ENCODE measurements at places on chromosomes 4 and X.

GRCh38 chr4:79027656-79028055 lies 88.4 kb upstream of the PAQR3 start:
- no peak for DNase-seq
- no peaks in the 10 kb centered on the region for H3K4me1 ChIP-seq
- peaks cover 12% of the 10 kb centered on the region for H3K27me3 ChIP-seq
- H3K36me3 ChIP-seq: no peaks in the 10 kb centered on the region
- no peak overlapping the region for H3K27ac ChIP-seq

DNA sequence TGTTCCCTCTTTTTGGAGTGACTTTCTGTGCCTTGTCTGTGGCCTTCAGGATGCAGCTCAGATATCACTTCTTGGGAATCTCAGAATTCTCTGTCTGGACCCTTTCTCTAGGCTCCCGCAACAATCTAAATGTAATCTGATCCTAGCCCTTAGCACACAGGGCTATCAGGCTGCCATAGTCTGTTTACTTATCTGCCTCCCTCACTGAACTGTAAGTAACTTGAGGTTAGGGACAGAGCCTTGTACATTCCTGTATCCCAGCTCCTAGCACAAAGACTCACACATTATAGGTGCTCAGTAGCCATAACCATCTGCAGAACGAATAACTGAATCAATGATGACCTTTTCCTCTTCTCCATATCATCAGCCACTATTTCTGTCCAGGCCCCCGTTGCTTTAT lies 69.5 kb downstream of the RTL9 start:
- no peaks in the 10 kb centered on the region for H3K36me3 ChIP-seq
- H3K27me3 ChIP-seq: peaks cover 58% of the 10 kb centered on the region
- no peak overlapping the region for H3K4me3 ChIP-seq
- DNase-seq: no peak
- no peaks in the 10 kb centered on the region for H3K4me1 ChIP-seq

DNA sequence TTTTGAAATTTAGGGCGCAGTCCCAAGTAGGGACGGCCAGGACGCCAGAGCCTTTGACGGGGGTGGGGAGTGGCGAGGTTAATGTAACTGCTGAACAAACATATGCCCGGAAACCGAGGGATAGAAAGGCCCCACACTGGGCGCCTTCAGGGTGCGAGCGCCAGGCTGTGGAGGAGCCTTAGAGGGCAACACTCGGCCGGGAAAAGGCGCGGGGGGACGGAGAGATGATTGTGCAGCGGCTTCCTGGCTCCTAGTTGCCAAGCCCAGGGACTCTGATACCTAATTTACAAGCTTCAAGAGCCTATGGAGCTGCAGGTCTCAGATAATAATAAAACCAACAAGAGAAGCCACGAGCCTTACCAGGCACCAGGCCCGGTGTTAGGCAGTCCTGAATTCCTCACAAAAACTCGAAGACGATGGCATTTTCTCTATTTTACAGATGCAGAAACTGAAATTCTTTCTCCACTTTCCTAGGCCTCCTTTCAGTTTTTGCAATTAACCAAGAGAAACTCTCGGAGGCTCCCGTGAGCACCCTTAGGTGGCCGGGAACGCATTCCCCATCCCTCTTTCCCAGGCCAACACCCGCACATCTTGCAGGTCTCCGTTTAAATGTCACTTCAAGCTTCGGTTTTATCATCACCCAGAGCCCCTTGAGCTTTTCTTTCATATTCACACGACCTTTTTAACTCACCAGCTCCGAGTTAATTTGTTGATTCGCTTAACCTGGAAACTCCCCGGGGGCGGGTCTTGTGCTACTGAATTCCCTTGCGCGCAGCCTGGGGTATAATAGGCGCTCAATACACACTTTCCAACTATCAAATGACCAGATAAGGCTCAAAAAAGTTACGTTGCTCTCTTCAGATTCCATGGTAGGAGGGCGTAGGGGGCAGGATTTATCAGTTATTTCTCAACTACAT lies 6.4 kb upstream of the GSX2 start:
- H3K36me3 ChIP-seq: no peaks in the 10 kb centered on the region
- peaks cover 14% of the 10 kb centered on the region for H3K27me3 ChIP-seq
- no peak for DNase-seq
- peaks cover 8% of the 10 kb centered on the region for H3K4me1 ChIP-seq

DNA sequence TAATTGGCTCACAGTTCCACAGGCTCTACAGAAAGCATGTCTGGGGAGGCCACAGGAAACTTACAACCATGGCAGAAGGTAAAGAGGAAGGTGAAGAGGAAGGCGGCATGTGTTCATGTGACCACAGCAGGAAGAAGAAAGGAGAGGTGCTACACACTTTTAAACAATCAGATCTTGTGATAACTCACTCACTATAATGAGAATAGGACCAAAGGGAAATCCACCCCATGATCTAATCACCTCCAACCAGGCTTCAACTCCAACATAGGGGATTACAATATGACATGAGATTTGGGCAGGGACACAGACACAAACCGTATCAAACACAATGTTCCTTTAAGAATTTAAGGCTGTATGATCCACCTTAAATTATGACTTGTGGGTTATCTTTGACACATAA lies 10.5 kb upstream of the PGM2 start:
- H3K4me3 ChIP-seq: no peak overlapping the region
- H3K27me3 ChIP-seq: no peaks in the 10 kb centered on the region
- H3K4me1 ChIP-seq: peaks cover 7% of the 10 kb centered on the region
- H3K36me3 ChIP-seq: no peaks in the 10 kb centered on the region

- no peak for DNase-seq
- H3K27me3 ChIP-seq: peaks cover 2% of the 10 kb centered on the region
- no peak overlapping the region for H3K27ac ChIP-seq
- H3K36me3 ChIP-seq: no peaks in the 10 kb centered on the region
These were observed 2.2 kb upstream of the MID2 start for GRCh38 chrX:107823456-107823855.

GRCh38 chr4:122821092-122821491 lies 5.5 kb upstream of the FGF2 start:
- DNase-seq: no peak
- no peaks in the 10 kb centered on the region for H3K36me3 ChIP-seq
- peaks cover 12% of the 10 kb centered on the region for H3K4me1 ChIP-seq
- H3K27me3 ChIP-seq: no peaks in the 10 kb centered on the region
- no peak overlapping the region for H3K4me3 ChIP-seq

DNA sequence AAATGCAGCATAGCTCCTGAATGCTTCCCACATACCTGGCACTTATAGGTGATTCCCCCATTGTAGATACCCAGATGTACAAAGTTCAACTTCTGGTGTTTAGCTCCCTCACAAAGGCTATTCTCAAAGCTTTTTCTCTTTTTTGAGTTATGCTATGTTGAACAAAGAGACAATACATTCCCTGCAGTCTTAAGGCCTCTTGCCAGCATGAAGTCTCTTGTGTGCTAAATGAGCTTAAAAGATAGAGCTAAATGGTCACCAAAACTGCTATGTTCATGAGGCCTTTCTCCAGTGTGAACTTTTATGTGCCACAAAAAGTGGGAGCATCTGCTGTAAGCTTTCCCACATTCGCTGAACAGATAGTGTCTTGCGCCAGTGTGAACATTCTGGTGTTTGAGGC lies 111.2 kb upstream of the TMEM47 start:
- H3K36me3 ChIP-seq: no peaks in the 10 kb centered on the region
- DNase-seq: no peak
- no peaks in the 10 kb centered on the region for H3K27me3 ChIP-seq
- no peak overlapping the region for H3K4me3 ChIP-seq
- H3K4me1 ChIP-seq: no peaks in the 10 kb centered on the region

DNA sequence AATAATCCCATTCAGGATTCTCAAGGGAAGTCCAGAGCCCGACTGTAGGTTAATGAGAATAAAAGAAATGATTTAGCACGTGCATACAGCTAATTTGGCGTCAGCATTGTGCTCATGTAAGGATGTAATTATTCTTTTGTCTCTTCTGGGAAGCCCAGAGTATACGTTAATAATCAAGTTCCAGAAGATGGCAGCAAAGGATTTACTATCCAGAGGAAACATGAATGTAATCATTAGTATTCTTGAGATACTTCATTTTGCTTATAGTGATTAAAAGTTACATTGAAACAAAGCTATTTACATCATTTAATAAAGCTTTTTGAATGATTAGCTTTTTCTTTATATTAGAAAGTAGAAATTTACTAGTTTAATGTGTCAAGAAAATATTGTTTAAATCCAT lies 27.1 kb upstream of the MAP9 start:
- peaks cover 2% of the 10 kb centered on the region for H3K4me1 ChIP-seq
- DNase-seq: no peak
- no peaks in the 10 kb centered on the region for H3K36me3 ChIP-seq
- H3K4me3 ChIP-seq: no peak overlapping the region

DNA sequence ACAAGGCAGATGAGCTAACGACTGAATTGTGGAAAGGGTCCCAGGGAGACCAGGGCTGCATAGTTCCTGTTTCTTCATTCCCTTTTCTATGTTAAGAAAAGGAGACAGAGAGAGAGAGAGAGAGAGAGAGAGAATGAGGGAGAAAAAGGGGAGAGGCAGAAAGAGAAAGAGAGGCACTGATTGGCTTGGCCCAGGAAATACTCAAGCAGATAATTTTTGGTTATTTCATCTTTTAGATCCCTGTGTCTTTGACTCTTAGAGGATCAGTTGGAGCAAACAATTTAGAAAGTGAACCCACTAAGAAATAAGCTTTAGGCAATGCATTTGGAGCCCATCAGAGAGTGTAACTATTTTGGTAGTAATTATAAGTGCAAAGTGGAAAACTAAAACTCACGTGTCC lies 103.4 kb downstream of the CEP44 start:
- no peaks in the 10 kb centered on the region for H3K36me3 ChIP-seq
- H3K4me3 ChIP-seq: no peak overlapping the region

DNA sequence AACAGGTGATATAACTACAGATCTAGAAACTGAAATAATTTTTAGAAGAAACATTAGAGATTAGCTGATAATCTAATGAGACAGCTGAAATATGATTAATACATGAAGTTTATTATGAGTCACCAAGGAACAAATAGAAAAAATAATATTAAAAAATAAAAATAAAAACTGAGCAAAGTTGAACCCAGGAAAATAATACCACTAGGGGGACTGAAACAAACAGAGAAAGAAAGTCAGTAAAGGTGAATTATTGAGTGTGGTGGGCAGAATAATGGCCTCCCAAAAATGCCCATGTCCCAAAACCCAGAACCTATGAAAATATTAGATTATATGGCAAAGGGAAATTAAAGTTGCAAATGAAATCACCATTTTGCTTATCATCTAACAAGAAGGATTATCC lies 820.7 kb upstream of the INTU start:
- DNase-seq: no peak
- no peaks in the 10 kb centered on the region for H3K27me3 ChIP-seq
- peaks cover 20% of the 10 kb centered on the region for H3K4me1 ChIP-seq

DNA sequence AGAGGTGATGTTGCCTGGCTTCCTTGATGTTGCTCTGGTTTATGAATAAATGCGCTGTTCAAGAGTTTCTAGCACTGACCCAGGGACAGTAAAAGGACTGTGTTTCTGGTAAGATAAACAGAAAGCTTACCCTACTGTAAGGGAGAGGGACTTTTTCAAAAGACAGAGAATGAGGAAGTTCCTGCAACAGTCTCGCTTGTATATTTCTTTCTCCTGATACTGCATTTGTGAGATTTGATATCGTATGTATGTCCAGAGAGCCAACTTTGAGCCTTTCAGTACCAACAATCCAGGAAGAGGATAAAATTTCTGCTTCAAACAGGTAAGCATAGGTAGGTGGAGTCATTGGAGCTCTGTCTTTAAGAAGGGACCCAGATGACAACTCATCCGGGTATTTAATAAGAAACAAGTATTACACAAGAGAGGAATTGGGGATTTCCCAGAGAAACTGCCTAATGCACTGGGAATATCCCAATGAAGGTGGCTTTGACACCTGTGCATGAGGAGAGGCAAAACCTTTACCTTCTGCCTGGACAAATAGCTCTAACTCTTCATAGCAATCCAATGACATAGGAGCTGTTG lies 773 bp downstream of the DAPP1 start:
- H3K27me3 ChIP-seq: peaks cover 9% of the 10 kb centered on the region
- no peak overlapping the region for H3K4me3 ChIP-seq
- H3K4me1 ChIP-seq: no peaks in the 10 kb centered on the region
- no peaks in the 10 kb centered on the region for H3K36me3 ChIP-seq
- H3K27ac ChIP-seq: no peak overlapping the region
- DNase-seq: no peak

- DNase-seq: no peak
- H3K4me1 ChIP-seq: peaks cover 25% of the 10 kb centered on the region
- peak overlapping the region; percentile 37 for H3K27ac ChIP-seq
- no peak overlapping the region for H3K4me3 ChIP-seq
- no peaks in the 10 kb centered on the region for H3K27me3 ChIP-seq
These were observed 150.6 kb downstream of the GPC3 start for GRCh38 chrX:133834771-133835170.

- H3K4me3 ChIP-seq: no peak overlapping the region
- H3K36me3 ChIP-seq: no peaks in the 10 kb centered on the region
- peaks cover 1% of the 10 kb centered on the region for H3K27me3 ChIP-seq
- no peak for DNase-seq
- no peaks in the 10 kb centered on the region for H3K4me1 ChIP-seq
These were observed 167.6 kb downstream of the TEX13A start for GRCh38 chrX:105052926-105053325.

- H3K27ac ChIP-seq: no peak overlapping the region
- no peak overlapping the region for H3K4me3 ChIP-seq
- DNase-seq: peak; percentile 68
- no peaks in the 10 kb centered on the region for H3K36me3 ChIP-seq
- H3K27me3 ChIP-seq: no peaks in the 10 kb centered on the region
- no peaks in the 10 kb centered on the region for H3K4me1 ChIP-seq
These were observed 9.8 kb upstream of the P2RY8 start for GRCh38 chrX:1546691-1547251.

DNA sequence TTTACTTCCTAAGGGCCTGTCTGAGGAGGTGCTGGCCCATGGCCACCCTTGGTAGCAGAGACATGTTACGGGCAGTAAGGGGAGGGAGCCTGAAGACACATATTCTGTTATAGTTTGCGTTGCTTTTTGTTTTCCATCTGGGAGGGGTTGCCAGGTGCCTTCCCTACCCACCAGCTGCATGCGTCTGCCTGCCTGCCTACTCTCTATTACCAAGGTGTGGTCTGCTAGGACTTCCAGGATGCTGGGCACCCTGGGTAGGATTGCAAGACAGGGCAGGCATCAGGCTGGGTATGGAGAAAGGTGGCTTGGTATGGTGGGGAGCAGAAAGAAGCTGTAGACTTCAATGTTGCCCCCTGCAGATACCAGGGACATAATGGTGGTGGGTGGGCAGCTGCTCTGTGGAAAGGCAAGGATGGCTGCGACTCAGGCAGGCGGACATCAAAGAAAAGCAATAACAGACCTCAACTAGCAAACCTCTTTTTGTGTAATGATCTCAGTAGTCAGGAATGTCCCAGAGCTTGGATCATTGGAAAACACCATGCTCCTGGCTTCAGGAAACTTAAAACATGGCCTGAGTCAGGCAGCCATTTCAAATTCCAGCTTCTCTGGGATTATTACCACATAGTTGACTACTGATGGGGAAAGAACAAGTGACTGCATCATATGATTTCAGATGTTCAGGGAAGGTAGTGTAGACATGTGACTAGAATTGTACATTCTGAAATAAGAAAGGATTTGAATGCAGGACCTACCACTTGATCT lies 67.8 kb downstream of the HOPX start:
- no peak overlapping the region for H3K4me3 ChIP-seq
- no peak for DNase-seq
- no peaks in the 10 kb centered on the region for H3K4me1 ChIP-seq
- H3K36me3 ChIP-seq: no peaks in the 10 kb centered on the region

Data from osteocyte (in vitro differentiated cells).